ENCODE measurements at places on chromosomes 7 and 10.
A peak's percentile ranks its signal among the peaks of the same experiment; 100 is the strongest.

- DNase-seq, result no peak
Observed at GRCh38 chr10:33631991-33632390, 297.5 kb upstream of the NRP1 start.

DNA sequence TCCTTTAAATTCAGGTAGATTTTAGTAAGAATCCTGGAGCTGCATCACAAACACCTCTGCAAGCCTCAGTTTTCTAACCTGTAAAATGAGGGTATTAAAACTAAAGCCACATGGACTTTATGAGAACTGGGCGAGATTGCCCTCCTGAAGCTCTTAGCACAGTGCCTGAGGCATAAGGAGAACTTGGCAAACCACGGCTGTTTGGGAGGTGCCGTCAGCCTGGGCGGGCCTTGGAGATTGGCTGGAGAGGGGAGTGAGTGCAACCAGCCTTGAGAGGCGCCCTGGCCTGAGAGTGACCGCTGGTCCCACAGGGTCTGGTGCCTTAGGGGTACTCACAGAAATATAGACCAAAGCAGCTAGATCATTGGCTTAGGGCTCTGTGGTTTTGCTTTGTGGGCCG is 5.4 kb upstream of the TNS3 start:
- no peak for DNase-seq

DNA sequence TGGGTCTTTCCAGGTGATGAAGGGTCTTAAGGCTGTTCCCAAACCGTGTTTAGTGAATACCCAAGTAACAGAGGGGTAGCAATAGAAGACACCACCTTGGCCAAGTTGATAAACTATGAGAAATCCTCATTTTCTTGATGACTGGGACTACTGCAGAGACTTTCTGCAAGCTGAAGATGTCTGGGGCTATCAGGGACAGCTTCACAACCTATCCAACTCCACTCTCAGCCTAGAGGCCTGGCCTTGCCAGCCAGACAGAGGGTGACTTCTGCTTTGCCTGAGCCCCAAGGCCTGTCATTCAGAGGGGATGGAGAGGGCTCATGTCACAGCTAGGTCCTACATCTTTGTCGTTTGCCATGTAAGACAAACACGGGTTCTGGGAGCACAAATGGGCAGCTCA is 255.9 kb upstream of the GRB10 start:
- DNase-seq, result no peak

GRCh38 chr10:65805993-65806392 is 1119.8 kb upstream of the LRRTM3 start:
- no peak for DNase-seq

GRCh38 chr7:99340659-99341058 is 15.0 kb downstream of the ARPC1A start:
- DNase-seq, result no peak

DNA sequence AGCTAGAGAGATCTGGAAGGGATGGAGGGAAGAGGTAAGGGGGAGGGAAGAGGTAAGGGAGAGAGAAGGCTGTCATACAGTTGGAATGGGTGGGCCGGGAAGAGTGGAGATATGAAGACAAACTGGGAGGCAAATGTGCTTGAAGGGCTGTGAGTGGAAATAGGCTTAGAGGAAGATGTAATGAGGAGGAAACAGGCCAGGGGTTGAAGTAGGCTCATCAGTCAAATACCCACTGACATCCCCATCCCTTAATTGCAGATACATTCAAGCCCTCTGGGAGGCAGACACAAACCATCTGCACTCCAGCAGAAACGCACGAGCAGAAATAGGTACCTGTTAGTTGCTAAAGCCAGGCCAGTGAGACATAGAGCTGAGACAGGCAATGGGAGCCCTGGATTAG is 2.1 kb downstream of the SYNPO2L start:
- DNase-seq, result no peak

GRCh38 chr7:96218664-96219243 is 103.1 kb downstream of the SLC25A13 start:
- no peak for DNase-seq

- no peak for DNase-seq
Observed at GRCh38 chr10:21926358-21926925, 77.1 kb downstream of the DNAJC1 start.

DNA sequence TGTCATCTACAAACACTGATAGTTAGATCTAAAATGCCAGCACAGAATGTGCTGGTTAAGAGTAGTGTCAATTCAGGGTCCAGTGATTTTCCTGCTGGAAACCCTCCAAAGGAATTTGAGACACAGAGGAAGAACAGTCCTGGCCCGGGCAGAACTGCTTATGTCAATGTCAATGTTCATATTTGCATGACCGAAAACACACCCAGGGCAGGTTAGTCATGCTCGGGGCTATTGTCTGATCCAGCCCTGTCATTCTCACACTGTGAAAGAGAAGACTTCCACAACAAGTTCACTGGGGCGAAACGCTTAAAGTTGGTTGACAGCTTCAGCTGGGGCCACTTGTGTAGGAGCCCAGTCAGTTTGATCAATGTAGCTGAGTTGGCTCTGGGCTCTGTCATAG is 139.3 kb downstream of the C1GALT1 start:
- no peak for DNase-seq

GRCh38 chr7:144786079-144786478 is 49.8 kb downstream of the TPK1 start:
- DNase-seq, result no peak

DNA sequence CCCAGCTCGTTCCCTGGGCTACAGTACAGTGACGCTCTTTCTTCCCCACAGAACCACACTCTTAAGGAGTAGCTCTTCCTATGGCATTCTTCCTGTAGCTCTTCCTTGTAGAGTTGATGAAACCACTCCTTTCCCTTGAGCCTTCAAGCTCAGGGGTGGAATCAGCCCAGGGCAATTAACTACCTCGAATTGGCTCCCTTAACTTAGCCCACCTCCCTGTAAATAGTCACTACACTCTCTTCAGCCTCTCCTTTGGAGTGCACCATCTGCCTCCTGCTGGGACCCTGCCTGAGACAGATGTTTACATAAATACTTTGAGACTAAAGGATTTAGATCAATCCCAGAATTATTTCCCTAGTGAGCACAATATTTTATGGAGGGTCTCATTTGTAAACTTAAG is 537.8 kb upstream of the AUTS2 start:
- DNase-seq, result no peak

DNA sequence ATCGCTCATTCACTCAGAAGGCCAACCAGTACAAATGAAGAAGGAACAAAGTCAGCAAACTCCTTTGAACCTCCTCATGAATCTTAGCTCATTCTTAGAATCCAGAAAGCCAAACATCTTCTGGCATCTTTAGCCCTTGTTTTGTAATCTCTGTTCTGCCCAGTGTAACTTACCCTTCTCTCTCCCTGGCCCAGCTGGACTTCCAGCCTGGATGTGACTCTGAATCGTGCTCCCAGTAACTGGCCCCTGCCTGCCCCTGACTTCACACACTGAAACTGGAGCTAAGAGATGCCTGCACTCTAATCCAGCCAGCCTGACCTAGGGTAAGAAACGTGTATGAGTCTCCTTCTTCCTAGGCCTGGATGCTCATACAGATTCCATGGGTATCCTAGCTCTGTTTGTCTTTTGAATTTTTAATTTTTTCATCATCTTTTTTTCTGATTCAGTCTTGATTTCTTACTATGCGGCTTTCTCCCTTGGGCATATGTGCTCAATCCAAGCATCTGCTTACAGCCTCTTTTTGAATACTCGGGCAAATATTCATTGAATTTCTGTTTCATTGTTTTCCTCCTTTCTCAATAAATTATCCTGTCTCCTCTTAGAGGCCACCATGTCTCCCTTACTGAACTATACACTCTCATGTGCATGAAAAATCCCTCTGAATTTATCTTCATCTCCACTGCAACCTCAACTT is 845.6 kb upstream of the AUTS2 start:
- no peak for DNase-seq

- no peak for DNase-seq
Observed at GRCh38 chr10:311901-312665, 176.8 kb downstream of the ZMYND11 start.

- no peak for DNase-seq
Observed at GRCh38 chr7:128030654-128031611, at the start of gene LRRC4. LRRC4 (minus strand) TSS chr7:128031437; CDS start chr7:128030640, 797 bp downstream.

GRCh38 chr10:74113546-74113945 is 37.1 kb downstream of the AP3M1 start:
- no peak for DNase-seq

GRCh38 chr10:96578633-96579032 is 8.2 kb downstream of the TM9SF3 start:
- DNase-seq, result no peak

GRCh38 chr10:71473671-71474599 is 77.2 kb downstream of the CDH23 start:
- peak; percentile 19 for DNase-seq

GRCh38 chr10:3516234-3516922 is 268.6 kb downstream of the KLF6 start:
- no peak for DNase-seq

- DNase-seq, result no peak
Observed at GRCh38 chr10:36669615-36670352, 455.6 kb upstream of the ANKRD30A start.

- no peak for DNase-seq
Observed at GRCh38 chr7:37216156-37216852, 232.4 kb downstream of the ELMO1 start.

GRCh38 chr10:105577865-105578607 is 936.9 kb downstream of the SORCS3 start:
- DNase-seq, result no peak

DNA sequence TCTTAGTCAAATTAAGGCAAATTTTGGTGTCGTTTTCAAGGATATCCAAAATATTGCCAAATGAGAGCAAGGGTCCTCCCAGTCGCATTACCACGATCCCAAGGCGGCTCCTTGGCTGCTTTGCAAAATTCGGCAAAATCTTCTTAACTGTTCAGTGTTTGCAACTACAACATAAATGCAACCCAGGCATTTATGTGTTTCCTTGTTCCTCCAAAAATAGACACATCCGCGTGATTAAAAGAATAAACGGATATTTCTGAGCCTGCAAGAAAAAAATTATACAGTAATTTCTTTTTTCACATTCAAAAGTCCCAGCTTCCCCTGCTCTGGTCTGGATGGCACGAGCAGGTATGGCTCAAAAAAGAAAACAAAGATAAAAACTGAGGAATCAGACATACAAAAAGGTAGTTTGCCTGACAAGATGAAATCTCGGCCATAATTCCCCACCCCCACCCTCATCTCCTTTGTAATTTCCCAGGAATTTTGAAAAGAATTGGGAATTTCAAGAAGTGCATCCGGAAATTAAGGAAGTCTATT is 6.0 kb downstream of the SKIDA1 start:
- no peak for DNase-seq

GRCh38 chr10:17062955-17063484 is 66.6 kb downstream of the CUBN start:
- no peak for DNase-seq

- DNase-seq, result no peak
Observed at GRCh38 chr7:116942504-116942903, 10.8 kb upstream of the ST7 start.

DNA sequence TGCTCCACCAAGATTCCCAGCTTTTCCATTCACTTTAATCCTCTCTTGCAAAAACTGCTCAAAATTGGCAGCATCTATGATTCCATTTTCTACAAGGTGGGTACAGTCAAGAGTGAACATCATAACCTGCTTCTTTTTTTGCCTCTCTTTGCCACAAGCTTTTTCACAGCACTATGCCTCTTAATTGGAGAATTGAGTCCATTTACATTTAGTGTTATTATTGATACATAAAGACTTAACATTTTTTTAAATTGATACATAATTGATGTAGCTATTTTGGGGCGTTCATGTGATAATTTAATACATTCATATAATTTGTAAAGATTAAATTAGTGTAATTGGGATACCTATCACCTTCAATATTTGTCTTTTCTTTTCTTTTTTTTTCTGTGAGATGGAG is 18.8 kb downstream of the AS3MT start:
- DNase-seq, result no peak

DNA sequence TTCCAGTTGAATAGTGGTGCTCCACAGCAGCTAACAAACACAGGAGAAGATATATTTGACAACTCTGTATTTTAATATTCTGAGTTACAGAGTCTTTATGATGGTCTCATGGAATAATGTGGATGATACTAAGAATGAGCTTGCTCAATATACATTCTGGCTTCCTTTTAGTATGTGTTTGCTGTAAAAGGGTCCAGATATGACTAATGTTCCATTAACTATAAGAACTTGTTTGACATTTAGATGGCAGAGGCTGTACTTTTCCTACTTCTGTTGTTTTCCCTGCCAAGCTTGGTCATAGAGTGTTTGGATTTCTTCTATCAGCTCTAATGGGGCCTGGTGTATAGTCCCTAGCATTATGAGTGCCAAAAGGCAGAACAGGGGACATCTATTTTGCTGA is 61.5 kb upstream of the GPR22 start:
- no peak for DNase-seq

DNA sequence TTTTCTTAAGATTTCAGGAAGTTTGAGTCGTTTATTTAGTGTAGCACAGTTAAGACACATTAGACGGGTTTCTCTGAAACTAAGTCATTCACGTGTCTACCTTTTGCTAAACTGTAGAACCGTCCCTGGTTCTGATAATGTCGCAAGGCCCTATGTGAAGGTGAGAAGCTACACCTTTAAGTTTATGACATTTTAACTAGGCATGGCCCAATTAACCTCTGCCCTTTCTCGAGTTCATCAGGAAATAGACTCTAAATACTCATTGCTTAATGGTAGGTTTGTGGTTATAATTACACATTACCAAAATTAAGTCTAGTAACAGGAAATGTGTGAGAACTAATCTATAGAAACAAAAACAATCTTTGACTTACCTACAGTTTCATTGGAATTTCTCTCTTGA is 126.6 kb upstream of the FZD8 start:
- no peak for DNase-seq

DNA sequence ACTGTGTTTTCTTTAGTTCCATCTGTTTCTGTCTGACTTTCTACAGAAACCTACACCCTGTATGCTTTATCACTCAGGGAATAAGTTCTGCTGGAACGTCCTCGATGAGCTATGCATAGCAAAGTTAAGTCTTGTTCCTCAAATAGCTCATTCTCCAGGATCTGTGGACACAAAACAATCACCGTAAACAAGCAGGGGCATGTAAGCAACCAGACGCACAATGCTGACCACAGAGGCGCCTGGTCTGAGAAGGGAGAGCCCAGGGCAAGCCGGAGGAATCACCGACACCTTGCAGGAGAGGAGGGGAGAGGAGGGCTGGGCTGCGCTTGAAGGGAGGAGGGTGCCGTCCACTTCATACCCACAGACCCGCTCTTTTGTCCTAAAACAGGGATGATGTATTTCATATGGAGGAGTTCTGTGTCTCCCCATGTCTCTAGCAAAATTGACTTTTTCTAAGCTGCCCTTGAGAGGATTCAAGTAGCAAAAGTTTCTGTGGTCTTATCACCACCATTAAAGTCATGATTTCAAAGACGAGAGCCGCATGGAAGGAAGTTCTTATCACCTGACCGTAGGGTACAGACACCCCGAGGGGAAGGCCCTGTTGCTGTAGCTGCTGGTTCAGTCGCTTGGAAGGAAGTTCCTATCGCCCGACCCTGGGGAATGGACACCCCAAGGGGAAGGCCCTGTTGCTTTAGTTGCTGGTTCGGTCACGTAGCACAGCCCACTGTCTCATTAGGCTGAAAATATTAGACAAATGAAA is 14.3 kb downstream of the CALML3 start:
- DNase-seq, result no peak

GRCh38 chr10:64369885-64370773 is 848.9 kb downstream of the REEP3 start:
- no peak for DNase-seq

GRCh38 chr10:110407301-110408170 is 90.2 kb upstream of the DUSP5 start:
- DNase-seq, result no peak
